ENCODE measurements at places on chromosomes 6 and 20.

GRCh38 chr6:88641178-88641903, 322.1 kb downstream of the RNGTT start:
- DNase-seq, result no peak

- DNase-seq, result no peak
Measured at GRCh38 chr6:35727231-35727934, 9.4 kb upstream of the ARMC12 start.

DNA sequence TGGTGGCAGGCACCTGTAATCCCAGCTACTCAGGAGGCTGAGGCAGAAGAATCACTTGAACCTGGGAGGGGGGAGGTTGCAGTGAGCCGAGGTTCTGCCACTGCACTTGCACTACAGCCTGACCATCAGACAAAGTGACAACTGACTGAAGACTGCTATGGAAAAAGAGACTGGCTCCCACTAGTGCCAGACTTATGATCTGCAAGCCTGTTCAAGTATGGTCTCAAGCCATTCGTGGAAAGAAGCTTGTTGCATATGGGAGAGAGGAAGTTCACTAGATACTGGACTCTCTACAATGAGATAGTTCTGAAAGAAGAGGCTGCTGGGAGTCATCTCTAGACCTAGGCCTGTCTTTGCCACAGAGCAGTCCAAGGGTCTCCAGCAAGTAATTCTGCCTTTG, 26.7 kb downstream of the MDN1 start:
- DNase-seq, result no peak

- no peak for DNase-seq
Measured at GRCh38 chr20:44032583-44033331, 118.1 kb downstream of the TOX2 start.

- DNase-seq, result no peak
Measured at GRCh38 chr20:61679473-61679872, 386.2 kb downstream of the TAF4 start.

- no peak for DNase-seq
Measured at GRCh38 chr6:92468066-92468465, 951.3 kb downstream of the EPHA7 start.

DNA sequence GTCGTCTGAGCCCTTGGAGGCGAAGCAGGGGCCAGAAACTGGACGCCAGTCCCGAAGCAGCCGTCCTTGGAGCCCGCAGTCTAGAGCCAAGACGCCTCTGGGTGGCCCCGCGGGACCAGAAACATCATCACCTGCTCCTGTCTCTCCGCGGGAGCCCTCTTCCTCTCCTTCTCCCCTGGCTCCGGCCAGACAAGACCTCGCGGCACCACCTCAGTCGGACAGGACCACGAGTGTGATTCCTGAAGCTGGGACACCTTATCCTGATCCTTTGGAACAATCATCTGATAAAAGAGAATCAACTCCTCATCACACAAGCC, 416 bp downstream of the RSPH4A start:
- no peak for DNase-seq

- DNase-seq, result no peak
Measured at GRCh38 chr6:44538807-44539201, 151.3 kb downstream of the CDC5L start.

GRCh38 chr6:28982476-28983266, 22.4 kb downstream of the ZNF311 start:
- no peak for DNase-seq

GRCh38 chr6:125020385-125020784, 58.1 kb downstream of the RNF217 start:
- DNase-seq, result no peak

DNA sequence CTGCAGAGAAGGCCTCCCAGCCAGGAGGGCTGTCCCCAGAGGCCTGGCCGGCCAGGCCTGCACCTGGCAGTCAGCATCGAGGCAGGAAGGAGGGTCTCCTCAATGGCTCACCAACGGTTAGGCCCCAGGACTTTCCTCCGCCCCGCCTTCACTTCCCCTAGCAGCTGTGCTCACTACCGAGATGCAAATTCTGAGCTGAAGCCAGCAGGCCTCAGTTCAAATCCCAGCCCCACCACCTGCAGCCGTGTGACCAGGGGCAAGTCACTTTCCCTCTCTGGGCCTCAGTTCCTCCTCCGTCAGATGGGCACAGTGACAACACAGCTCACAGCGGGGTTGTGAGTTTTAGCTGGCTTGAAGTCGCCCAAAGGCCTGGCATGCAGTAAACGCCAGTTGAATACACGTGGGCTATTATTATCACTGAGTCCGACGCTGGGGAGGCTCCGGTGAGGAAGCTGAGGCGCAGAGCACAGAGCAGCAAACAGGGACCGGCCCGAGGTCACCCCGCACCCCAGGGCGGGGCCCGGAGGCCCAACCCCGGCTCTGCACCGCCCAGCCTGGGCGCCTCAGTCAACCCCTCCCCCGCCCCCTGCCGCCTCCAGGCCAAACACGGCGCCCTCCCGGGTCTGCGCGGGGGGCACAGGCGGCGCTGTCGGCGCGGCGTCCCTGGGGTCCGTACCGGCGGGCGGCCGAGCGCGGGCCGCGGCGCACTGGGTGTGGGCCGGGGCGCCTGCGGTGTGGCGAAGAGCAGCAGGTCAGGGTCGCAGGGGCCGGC, 671 bp downstream of the E2F1 start:
- DNase-seq, result no peak

DNA sequence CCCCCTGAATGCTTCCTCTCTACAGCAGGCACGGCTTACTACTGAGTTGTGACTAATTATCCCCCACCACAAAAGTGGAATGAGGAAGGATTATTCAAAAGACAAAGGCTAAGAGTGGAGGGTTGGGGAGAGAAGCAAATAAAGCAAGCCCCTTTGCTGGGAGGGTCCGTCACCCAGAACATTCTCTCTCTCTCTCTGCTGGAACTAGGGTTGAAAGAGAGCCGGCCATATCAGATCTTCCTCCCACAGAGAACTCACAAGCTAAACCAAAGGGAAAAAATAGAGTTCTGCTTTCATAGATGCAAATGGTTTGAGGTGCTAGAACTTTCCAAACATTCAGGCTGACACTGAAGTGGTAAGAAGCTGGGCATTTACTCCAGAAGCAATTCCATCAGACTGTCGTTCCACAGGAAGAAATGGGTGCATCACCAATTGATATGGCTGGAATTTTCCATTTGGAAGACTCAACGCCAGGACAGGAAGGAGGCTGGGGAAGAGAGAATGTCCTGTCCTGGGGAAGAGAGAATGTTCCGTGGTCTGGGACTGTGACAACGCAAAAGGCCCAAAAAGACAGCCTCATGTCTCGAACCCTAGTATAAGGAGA, 7.9 kb downstream of the ZMYND8 start:
- DNase-seq, result no peak

GRCh38 chr20:44456611-44457010, 19.1 kb upstream of the TTPAL start:
- no peak for DNase-seq

DNA sequence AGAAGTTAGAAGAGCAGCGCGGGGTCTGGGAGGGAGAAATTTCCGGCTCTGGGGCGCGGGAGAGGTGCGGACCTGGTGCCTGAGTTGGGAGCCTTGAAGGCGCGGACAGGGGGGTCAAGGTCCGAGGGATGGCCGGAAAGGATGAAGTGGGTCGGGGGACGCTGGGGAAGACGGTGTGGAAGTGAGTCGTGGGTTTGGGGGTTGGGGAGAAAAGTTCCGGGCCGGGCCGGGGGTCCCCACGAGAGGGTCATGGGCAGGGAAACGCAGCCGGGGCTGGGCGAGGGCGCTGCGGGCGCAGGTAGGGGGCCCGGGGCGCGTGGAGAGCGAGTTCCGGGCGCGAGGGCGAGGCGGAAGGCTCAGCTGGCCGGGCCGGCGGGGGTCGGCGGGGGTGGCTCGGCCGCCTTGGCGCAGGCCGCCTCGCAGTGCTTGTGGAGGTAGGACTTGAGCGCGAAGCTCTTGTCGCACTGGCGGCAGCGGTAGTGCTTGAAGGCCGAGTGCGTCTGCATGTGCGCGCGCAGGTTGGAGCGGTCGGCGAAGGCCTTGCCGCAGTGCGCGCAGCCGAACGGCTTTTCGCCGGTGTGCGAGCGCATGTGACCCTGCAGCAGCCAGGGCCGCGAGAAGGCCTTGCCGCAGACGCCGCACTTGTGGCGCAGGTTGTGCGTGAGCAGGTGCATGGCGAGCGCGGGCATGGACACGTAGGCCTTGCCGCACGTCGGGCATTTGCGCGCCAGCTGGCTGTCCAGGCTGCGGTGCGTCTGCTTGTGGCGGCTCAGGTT, 10.5 kb upstream of the SRXN1 start:
- no peak for DNase-seq

- DNase-seq, result no peak
Measured at GRCh38 chr20:61159957-61160686, 91.9 kb upstream of the CDH4 start.

DNA sequence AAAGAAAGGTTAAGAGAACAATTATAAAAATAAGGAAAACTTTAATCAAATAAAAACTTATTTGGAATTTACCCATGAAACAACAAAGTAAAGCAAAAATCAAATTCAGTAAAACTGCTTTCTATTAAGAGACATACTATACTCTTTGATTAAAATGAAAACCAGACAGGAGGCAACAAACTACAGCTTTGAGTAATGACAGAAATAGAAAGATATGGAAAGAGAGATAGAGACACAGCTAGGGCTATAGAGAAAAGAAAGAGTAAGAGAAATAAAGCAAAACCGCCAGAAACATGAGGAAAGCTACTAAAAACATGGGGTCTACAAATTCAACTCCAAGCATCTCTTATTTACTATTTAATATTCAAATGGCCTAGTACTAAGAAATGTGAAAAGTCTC, 67.6 kb downstream of the PHIP start:
- DNase-seq, result no peak

GRCh38 chr6:75437421-75437891, 56.1 kb downstream of the FILIP1 start:
- DNase-seq, result no peak

DNA sequence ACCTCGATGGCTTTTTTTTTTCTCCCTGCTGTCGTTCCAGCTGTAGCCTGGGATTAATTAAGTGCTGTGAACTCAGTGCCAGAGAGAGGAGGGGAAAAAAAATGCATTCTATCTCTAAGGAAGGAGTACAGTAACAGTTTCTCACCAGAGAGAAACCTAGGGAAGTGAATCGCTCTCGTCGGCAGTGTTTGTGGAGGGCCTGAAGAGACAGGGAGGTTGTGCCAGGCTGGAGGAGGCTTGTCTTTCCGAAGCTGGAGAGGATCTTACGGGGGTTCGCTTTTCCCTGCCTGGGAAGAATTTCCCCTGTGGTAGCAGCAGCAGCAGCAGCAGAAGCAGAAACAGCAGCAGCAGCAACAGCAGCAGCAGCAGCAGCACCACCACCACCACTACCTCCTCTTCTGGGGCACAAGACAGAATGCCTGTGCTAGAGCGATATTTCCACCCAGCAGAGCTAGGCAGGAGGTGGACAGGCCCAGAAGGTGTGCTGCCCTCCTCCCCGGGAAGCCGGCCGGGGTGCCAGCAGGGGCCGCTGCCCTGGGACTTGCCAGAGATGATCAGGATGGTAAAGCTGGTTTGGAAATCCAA, 186.5 kb downstream of the PDE7B start:
- DNase-seq, result no peak

GRCh38 chr20:48401359-48401758, 426.4 kb downstream of the PREX1 start:
- no peak for DNase-seq

- DNase-seq, result no peak
Measured at GRCh38 chr20:55777641-55778040, 227.7 kb downstream of the CBLN4 start.

GRCh38 chr6:45990162-45990561, 25.5 kb downstream of the CLIC5 start:
- no peak for DNase-seq

- no peak for DNase-seq
Measured at GRCh38 chr6:65671922-65672321, 35.1 kb downstream of the EYS start.

GRCh38 chr6:13395272-13396237, 67.2 kb upstream of the TBC1D7 start:
- DNase-seq, result no peak

- no peak for DNase-seq
Measured at GRCh38 chr20:35001596-35002362, 46.1 kb downstream of the MYH7B start.

DNA sequence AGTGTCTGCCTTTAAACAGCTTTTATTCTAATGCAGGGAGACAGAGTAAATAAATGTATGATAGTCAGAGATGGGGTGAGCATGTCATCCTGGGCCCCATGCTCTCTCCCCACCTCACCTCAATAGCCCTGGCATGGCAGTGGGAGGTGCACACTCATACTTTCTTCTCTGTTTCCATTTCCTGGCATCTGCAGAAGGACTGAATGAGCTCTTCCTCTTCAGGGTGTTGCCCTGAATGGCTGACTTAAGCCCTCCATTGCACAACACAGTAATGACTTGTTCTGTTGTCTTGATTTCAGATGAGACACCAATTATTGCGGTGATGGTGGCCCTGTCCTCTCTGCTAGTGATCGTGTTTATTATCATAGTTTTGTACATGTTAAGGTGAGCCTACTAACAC, 57.0 kb upstream of the GNRH2 start:
- no peak for DNase-seq

DNA sequence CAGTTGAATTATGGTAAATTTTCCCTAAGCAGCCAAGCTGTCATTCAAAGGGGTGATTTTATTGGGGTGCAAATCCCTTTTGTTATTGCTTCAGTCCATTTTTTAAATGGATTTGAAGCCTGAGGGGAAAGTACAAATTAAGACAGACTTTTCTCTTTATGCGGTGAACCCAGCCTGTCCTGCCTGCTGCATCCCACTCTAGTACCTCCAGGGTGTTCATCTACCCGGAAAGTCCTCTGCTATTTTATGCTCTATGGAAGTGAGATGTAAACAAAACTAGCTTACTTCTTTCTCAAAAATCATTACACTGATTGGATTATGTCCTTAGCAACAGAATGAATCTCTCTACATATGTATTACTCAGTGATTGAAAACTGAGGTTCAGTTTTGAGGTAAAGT, 1088.9 kb upstream of the CITED2 start:
- no peak for DNase-seq

- DNase-seq, result no peak
Measured at GRCh38 chr6:43367245-43367984, 2.0 kb downstream of the ZNF318 start.

DNA sequence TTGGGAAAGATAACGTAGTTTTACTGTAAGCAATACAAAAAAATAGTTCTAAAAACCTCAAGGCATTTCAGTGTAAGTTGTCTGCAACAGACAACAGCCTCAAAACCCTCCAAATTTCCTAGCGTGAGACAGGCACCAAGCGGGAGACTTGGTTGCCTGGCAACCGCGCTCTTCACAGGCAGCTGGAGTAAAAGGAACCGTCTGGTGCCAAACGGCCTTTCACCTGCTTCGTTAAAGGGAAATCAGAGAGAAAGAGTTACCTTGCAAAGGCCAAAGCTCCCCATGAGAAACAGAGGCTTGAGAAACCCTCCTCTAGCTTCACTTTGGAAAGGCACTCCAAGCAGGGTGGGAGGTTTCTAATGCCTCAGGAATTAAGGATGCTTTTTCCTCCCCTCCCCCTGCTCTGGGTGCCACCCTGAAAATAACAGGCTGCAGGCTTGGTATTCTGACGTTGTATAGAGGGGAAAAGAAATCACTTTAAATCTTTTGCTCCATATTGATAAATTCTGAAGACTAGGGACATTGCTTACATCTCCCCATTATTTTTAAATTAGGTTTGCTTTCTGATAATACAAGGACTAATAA, 129.7 kb upstream of the UFL1 start:
- DNase-seq, result no peak

GRCh38 chr20:58241766-58242465, 13.5 kb upstream of the ANKRD60 start:
- DNase-seq, result no peak

- DNase-seq, result no peak
Measured at GRCh38 chr20:31710423-31711108, 12.1 kb downstream of the BCL2L1 start.

GRCh38 chr6:24933868-24934401, 1.8 kb downstream of the RIPOR2 start:
- no peak for DNase-seq

GRCh38 chr6:158938811-158939254, 61.2 kb downstream of the RSPH3 start:
- DNase-seq, result no peak

All from activated CD8-positive, alpha-beta memory T cell treated with anti-CD3 and anti-CD28 coated beads for 1 hour (primary cell).